ENCODE measurements at places on chromosomes 12 and 14.

GRCh38 chr12:31278424-31278823 is 47.5 kb downstream of the SINHCAF start:
- DNase-seq, result no peak

DNA sequence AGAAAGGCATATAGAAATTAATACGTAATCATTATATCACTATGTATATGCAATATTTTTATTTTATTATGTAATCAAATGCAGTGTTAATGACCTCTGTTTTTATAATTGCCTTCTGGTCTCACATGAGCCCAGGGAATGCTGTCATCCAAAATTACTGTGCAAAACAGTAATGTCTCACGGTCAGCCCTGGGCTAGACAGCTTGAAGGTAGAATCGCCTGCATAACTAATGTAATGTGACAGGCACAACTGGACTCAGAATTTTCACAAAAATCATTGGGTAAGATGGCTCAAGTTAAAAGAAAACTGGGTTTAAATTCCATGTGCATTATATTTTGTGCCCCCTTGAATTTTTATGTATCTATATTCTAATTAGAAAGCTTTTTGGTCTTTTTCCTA is 293.3 kb downstream of the PPFIA2 start:
- no peak for DNase-seq

DNA sequence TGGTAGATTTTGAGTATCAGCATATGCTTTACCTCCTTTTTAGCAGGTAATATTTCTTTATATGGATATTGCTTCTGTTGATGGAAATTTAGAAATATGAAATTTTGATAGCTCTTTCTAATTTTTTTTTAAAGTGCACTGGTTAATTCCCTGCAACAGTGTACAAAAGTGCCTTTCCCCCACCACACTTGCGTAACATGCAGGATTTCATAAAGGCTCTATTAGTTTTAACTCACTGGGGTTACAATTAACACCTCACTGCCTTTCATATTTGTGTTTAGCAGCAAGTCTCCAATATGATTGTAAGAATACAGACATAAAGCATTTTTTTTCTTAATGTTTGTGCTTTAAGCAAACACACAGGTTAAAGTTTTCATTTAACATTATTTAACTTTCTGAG is 25.6 kb downstream of the MNAT1 start:
- no peak for DNase-seq

DNA sequence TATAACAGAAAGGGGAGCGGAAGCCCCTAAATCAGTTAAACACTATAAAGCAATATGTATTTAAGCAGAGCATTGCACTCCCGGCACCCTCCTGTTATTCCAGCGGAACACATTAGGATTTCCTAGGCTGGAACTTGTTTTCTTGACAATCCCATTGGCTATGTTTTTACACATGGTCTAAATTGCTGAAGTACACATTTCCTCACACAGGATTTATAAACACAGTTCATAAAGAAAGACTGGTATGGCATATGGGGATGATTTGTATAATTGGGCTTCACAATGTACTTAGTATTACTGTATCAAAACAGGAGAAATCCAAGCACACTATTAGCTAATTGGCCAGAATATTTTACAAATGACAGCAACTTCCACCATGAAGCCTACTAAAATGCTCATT is 23.3 kb downstream of the PAX9 start:
- no peak for DNase-seq

GRCh38 chr14:64634558-64634957 is 69.7 kb upstream of the PLEKHG3 start:
- DNase-seq, result no peak

GRCh38 chr12:93336291-93336741 is 41.4 kb upstream of the NUDT4 start:
- DNase-seq, result no peak

GRCh38 chr14:47675466-47676314 is at the start of gene MDGA2:
Gene MDGA2 (minus strand): TSS chr14:47675605.
- no peak for DNase-seq

GRCh38 chr12:33596061-33596460 is 156.4 kb upstream of the SYT10 start:
- no peak for DNase-seq

DNA sequence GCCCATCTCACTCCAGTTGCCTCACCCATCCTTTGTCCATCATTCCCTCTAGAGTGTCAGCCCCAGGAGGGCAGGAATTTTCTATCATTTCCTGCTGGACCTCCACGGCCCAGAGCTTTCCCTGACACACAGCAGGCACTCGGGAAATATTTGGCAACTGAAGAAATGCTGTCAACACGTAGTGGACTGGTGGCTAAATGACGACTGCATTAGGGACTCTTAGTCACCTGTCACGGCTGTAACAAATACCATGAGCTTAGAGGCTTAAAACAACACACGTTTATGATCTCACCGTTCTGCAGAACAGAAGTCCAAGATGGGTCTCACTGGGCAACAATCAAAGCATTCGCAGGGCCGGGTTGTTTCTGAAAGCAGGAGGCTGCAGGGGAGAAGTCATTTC is 91.3 kb downstream of the PHETA1 start:
- no peak for DNase-seq

GRCh38 chr12:114916541-114916940 is 232.6 kb upstream of the TBX3 start:
- no peak for DNase-seq

DNA sequence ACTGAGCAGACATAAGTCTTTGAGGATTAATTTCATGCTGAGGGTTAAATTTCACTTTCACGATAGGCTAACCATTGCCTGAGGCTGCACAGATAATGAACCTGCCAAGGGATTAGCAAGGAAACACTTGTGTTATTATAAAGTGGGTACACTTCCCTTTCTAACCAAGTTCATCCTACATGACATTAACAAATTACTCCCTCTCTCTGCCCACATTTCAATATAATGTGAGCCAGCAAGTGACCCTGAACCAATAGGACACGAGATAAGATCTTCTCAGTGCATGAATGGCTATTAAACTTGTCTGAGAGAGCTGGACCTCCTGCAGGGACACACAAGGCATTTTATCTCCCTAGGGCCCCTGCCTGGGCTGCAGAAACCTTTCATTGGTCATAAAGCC is 173.5 kb downstream of the PAX9 start:
- DNase-seq, result no peak

DNA sequence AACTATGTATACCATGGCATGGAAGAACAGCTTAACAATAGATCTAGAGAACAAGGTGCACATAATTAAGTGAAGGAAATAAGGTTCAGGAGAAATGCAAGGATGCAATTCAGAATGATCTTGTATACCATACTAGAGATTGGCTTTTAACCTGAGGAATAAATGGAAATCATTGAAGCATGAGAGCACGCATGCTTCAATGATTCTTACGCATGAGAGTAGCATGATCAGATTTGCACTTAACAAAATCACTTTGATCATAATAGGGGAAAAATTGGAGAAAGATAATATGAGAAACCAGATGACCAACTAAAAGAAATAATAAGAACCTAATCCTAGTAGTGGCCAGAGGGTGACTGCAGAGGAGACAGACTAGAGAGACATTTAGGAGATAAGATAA is 133.3 kb upstream of the FSCB start:
- no peak for DNase-seq

Data from LoVo (cell line).